Hematopoietic multipotent progenitor cell (in vitro differentiated cells): ENCODE measurements at places on chromosomes 4 and X. TPM values are rescaled to one million over a fixed set of nuclear protein-coding genes. Genes with fewer than 3 reads are reported as not detected.

The PLCXD1 gene
- 111 TPM for total RNA-seq

- no peak for DNase-seq
Measured at GRCh38 chr4:183223053-183223452, 97.0 kb downstream of the CLDN22 start.

DNA sequence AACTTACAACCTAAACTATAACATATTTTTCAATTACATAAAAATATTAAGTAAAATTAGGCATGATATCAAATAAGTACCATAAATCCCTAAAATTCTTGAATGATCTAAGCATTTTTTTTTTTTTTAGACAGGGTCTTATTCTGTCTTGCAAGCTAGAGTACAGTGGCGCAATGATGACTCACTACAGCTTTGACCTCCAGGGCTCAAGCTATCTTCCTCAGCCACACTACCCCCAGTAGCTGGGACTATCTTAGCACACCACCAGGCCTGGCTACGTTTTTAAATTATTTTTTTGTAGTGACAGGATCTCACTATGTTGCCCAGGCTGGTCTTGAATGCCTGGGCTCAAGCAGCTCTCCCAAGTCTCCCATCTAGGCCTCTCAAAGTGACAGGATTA is 1042.3 kb downstream of the FSTL5 start:
- DNase-seq: no peak

DNA sequence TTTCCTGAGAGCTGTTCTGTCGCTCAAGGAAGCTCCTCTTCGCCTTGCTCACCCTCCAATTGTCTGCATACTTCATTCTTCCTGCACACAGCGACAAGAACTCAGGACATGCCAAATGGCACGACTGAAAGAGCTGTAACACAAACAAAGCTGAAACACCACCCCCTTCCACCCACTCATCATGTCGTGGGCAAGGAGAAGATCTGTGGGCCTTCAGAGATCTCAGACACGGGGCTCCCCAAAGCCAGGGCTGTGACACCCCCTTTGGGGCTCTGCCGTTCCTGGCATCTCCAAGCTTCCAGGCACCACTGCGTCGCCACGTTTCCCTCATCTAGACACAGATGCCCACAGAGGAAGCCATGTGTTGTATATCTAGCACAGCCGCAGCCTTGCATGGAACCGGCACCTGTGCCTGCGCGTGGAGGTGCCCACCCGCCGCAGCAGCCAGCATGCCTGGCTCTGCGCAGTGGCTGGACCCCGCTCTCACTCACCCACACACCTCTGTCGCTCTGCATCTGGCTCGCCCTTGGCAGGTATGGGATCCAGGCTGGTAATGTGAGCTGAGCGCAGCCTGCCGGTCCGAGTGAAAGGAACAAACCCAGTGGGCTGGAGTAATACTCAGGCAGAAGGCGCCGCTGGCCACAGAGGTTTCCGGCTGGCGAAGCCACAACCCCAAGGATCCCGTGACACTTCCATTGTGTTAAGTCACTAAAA is 676.4 kb upstream of the INTU start:
- no peak for DNase-seq

GRCh38 chr4:186347743-186348142 is 81.8 kb downstream of the F11 start:
- no peak for DNase-seq

DNA sequence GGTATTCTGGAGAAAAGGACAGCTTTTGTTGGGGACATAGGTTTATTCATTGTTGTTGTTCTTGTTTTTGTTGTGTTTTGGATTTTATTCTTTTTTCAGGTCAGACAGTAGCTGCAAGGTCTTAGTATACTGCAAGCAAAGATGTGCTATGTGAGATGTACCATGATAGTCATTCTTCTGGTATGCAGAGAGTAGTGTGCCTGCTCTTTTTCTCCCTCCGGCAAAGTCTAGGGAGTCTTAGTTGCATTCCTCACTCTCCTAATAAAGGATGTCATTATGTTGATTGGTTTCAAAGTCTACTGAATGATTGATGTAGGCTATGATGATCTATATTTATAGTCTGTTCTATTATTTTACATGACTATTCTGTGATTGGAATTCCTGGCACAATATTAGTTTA is 119.9 kb upstream of the POF1B start:
- no peak for DNase-seq

DNA sequence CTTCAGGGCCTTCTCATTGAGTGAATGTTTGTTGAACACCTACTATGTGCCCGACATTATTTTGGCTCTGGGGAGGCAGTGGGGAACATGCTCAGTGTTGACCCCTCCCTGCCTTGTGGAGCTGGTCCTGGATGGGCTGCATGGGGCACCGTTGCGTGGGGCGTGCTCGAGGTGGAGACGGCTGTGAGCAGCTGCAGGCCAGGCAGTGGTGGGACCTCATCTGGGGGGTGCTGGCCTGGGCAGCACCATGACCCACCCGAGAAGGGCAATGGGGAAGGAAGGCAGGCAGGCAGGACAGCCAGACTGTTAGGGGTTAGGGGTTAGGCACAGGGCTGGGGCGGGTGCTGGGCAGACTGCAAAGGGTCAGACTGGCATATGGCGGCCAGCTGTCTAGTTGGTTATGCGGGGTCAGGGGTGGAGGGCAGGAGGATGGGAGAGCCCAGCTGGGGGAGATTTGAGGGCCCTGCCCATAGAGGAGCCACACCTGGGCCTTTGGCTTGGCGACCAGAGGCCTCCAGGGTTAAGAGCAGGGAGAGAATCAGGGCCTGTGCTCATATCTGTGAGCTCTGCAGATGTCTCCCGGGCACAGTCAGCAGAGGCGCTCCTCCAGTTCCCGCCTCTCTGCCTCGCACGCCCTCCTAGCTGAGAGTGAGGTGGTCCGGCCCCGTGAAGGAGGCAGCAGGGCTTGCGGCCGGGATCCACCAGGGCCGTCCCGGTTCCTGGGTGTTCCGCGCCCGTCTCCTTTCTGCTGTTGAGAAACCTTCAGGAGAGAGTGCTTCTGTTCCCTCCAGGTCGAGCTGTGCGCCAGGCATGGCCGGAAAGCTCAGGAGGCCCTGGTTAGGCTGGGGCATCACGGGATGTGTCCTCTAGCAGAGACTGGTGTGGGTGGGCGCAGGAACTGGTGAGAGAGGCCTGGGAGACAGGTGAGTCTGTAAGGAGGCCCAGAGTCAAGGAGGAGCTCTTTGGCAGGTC is 73.3 kb downstream of the RGS12 start:
- DNase-seq: no peak

DNA sequence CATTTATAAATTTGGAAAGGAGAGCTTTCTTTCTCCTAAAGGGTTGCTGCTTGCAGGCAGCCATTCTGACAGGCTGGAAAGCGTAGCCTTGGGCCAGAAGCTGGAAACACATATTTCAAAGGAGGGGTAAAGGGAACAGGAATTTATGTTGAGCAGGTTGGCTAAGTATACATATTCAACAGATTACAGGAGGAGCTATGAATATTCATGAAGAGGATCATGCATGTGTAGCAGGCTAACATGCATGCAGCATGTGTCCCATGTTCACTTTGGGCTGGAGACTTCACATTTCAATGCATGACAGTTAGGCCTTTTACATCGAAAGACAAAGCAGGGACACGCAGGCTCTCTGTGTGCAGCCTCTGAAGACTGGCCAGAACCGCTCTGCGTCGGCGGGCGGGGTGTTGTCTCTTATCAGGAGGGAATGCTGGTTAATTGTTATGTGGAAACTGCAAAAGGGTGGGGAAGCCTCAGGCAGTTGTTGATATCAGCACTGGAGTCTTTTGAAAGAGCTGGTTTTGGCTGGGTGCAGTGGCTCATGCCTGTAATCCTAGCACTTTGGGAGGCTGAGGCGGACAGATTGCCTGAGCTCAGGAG is 31.5 kb downstream of the CASP3 start:
- no peak for DNase-seq

GRCh38 chr4:174278467-174278866 is 5.0 kb downstream of the FBXO8 start:
- no peak for DNase-seq

- no peak for DNase-seq
Measured at GRCh38 chr4:85715991-85716737, 241.2 kb downstream of the ARHGAP24 start.

The SCML2 gene
- 7.8 TPM for total RNA-seq

DNA sequence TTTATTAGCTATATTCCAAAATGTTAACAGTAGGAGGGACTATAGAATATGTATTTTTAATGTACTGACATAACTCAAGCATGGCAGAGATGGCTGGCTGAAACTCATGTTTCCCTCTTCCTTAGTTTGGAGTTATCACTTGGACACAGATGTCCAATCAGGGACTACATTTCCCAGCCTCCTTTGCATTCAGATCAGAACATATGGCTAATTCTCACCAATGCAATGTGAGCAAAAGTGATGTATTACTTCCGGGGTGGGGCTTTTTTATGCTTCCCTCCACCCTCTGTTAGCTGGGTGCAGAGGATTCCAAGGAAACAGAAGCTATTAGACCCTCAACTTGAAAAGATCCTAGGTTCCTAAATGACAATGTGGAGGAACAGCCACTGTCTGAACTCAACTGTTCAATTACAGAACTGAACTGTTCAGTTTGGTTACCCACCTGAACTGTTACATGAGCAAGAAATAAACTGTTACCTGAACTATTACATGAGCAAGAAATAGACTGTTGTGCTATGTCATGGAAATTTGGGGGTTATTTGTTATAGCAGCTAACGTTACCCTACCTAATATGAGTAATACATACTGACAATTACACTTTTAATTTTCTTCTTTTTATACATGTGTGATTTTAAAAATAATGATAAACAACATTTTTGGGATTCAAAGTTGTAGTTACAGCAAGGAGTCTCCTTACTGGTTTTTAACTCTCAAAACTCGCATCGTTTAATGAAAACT is 29.6 kb upstream of the ERVMER34-1 start:
- no peak for DNase-seq

- no peak for DNase-seq
Measured at GRCh38 chrX:73851014-73852009, 288.3 kb downstream of the CHIC1 start.

- DNase-seq: no peak
Measured at GRCh38 chr4:153931804-153932203, 142.9 kb upstream of the SFRP2 start.

GRCh38 chr4:54231419-54231767 is 2.3 kb downstream of the PDGFRA start:
- DNase-seq: no peak

The HERC5 gene
- total RNA-seq: 6.5 TPM

DNA sequence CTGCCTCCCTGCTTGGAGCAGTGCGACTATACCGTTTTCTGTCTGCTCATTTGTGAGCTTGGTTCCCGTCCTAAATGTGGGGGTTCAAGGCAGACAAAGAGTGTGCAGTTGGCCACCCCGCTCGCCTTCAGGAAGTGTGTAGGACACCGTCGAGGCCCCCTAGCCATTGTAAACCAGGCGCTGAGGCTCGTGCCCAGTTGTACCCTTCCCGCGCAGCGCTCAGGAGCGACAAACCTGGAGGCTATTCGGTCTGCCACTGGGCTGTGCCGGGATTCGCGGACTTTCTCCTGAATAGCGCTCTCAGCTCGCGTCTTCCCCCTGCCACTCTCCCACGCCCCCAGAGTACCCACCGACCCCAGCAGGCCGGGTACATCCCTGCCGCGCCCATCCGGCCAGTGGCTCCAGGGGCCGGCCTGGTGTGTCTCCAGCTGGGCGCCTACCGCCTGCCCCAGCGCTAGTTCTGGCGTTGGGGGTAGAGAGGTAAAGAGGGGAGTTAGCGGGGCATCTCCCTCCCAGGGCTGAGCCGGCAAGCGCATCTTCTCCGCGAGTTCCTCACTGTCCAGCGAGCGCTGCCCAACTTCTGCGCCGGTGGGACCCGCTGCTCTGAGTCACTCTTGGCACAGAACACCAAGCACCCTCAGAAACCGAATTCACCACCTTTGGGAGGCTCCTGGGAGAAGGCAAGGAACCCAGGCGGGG is 880 bp upstream of the LONRF3 start:
- DNase-seq: no peak

- no peak for DNase-seq
Measured at GRCh38 chr4:82043081-82043808, 330.5 kb downstream of the HNRNPD start.

DNA sequence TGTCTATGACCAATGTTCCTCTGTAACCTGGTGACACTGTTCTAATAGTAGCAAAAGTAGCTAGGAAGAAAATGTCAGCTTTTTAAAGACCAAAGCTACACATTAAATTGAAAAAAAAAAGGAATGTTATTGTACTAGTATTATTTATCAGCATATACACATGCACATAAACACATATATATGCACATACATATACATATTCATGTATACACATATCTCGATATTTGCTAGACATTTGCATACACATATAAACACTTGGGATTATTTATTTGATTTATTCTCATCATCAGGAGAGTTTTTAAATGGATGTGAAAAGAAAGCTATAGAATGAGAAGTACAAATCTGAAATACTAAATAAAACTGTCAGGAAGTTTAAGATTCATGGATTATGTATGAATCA is 21.3 kb upstream of the NEIL3 start:
- DNase-seq: no peak

DNA sequence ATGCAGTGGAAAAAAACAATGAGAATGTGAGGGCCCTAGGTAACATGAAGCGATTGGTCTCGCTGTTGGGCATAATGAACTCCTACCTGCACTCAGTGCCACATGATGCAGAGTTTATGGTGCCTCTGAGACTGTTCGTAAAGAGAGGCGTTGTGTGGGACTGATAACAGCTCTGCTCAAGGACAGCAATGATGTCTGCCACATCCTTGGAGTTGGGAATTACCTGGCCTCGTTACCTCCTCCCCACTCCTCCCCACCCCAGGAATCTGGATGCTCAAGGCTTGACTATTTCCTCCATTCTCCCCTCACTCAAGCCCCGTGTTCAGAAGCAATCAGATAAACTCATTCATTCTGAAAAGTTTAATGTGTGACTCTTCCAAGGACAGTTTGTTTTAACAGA is 148.0 kb upstream of the JADE1 start:
- no peak for DNase-seq

DNA sequence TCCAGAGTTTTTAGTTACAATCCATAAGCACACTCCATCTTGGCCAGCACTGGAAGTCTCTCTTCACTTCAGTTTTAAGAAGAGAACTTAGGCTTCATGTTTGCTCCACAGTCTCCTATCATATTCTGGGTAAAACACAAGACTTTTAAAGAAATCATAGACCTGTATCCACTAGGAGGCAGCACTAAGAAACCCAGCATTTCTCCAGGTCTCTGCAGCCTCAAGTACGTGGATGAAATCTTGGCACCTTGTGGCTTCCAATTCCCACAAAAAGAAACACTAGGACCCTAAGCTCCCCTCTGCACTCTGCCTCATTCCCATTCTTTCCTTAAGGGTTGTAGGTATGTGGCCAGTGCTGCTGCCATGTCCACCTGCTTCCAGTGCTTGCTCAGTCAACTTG is 367.3 kb upstream of the CASK start:
- DNase-seq: no peak

GRCh38 chr4:51909236-51909703 is 66.3 kb downstream of the DCUN1D4 start:
- DNase-seq: no peak
